ENCODE measurements at places on chromosomes 4 and X.

DNA sequence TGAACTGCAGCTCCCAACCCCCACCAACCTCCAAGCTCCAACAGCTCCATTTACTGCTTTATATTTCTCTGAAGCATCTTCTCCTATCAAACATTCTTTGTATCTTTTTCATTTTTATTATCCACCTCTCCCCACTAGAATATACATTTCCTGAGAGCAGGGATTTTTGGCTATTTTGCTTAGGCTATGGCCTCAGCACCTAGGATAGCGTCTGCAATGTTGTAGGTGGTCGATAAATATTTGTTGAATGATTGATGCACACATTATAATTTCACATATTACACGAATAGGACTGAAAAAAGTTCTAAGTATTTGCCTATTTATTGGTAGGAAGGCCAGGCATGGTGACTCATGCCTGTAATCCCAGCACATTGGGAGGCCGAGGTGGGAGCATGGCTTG, 658.7 kb upstream of the DIPK2B start:
- DNase-seq: no peak

- DNase-seq: no peak
Observed at GRCh38 chr4:163878336-163879121, 384.0 kb downstream of the TMA16 start.

GRCh38 chr4:168874083-168874482, 136.0 kb downstream of the CBR4 start:
- no peak for DNase-seq

DNA sequence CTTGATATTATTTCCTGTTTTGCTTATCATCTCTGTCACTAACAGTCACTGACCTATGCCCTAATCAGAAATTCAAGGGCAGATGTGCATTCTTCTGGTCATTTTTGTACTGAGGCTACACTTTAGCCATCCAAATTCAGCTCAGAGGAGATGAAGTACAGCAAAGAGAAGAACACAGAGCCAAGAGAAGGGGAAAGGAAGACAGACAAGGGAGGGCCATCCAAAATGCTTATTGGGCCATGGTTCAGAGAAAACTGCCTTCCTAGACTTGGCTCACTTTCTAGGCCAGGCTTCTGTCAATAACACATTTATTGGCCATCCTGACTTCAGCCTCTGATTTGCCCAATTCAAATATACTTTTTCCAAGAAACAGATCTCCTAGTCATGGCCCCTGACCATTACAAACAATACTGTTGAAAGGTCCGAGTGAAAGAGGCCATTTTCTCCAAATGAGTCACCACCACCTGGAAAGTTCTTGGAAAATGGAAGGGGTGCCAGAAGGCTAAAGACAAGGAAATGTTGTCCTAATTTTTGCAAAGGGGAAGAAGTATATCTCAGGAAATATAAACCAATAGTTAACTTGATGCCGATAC, 56.4 kb downstream of the DCX start:
- DNase-seq: no peak

DNA sequence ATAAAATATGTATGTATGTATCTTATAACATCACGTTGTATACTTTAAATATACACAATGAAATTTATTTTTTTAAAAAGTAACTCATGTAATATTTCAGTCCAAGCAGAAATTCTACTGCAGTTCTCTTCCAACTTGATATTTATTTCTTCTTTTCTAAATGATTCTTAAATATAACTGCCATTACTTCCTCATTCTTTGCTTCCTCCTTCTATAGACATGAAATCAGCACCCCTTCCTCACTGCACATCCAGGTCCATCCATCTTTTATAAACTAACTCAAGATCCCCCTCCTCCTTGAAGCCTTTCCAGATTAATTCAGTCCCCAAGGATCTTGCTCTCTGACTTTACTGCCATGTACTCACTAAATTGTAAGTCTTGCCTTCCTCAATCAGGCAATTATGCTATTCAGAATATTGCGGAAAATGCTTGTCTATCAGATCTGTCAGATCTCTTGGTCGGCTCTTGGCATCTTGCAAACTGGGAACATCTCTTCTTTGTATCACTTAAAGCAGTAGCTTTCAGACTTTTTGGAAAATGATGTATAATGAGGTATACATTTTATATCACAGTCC, 3.7 kb downstream of the GPRIN3 start:
- peak; percentile 55 for DNase-seq

GRCh38 chr4:88963817-88964216, 93.2 kb downstream of the FAM13A start:
- DNase-seq: no peak

Measured in OCI-M1 (cell line).